ENCODE measurements at places on chromosomes 13 and 19.
A peak's percentile ranks its signal among the peaks of the same experiment; 100 is the strongest.

GRCh38 chr19:16073988-16074387 lies 2.3 kb upstream of the TPM4 start:
- DNase-seq: no peak

DNA sequence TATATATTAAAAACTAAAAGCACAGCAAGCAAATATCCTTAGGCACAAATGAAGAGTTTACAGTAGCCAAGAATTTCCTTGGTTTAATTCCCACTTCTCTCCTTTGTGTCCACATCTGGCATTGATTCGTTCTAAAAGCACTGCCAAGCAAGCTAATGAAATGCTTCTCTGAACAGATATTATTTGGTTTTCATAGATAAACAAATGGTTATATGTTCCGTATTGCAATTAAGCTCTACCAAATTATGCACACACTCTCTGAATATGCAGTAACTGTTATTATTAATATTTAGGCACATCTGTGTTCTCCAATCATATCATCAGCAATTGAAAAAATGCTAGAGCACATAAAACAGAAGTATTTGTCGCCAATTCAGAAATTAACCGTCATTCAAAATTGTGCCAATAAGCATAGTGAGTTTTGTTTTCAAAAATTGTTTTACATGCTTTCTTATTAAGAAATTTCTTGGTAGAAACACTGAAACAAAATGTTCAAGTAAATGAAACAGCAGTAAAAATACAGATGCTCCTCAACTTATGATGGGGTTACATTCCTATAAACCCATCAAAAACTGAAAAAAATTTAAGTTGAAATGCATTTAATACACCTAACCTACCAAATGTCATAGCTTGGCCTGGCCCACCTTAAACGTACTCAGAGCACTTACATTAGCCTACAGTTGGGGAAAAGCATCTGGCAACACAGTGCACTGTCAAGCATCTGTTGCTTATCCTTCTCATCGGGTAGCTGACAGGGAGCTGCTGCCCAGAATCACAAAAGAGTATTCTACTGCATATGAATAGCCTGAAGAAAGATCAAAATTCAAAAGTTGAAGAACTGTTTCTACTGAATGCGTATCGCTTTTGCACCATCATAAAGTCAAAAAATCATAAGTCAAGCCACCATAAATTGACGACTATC lies 2134.7 kb downstream of the PCDH9 start:
- DNase-seq: no peak

DNA sequence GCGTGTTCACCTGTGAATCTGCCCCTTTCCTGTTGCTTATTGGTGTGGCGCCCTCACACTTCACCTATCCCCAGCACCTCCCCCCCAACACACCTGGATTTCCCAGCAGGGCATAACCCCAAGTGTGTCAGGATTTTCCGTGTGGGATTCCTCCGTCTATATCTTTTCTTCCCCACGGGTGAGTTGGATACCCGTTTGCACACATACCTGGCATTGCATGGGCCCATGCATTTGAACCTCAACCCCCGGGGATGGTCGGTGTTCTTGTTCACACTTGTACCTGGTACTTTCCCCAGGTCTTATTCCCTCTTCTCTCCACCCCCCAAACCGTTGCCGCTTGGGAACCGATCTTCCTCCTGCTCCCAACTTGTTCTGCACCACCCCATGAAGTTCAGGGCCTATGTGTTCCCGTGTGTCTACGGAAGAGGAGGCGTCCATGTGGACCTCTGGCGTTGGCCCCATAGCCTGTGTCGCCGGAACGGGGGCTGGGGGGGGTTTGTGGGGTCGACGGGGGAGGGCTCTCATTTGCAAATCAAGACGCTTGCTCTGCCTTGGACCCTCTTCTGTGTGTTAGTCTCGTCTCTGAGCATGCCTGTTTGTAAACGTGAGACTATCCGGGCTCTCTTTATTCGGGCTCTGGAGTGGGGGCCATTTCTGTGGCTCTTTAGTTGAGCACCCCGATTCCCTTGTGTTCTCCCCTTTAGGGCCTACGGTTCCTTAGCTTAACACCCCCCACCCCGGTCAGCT lies 1.7 kb downstream of the PRR12 start:
- no peak for DNase-seq

DNA sequence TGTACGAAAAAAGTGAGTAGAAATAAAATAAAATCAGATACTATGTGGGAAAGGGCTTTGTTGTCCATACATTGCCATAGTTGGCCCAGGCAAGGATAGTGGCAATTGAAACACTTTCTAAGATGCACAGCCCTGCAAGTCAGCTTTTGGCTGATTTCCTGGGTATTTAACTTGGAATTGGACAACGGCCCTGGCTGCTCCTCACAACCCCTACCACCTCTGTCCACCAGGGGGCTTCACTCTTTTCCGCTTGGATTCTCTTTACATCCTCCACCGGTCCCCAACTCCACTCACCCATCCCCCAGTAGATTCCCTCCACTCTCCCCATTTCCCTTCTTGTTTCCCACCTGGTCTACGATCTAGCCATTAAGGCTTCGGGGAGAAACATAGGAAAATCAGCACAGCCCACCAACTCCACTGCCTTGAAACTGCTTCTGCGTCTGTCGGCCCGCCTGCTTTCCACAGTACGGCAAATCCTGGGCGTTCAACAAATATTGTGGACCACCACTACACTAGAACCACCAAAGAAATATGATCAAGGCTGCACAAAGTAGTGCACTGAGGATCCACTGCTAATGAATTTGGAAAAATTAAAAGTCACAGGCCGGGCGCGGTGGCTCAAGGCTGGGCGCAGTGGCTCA lies 48.6 kb upstream of the GTF3A start:
- DNase-seq: peak; percentile 5

- no peak for DNase-seq
Observed at GRCh38 chr19:30001791-30002190, 59.8 kb downstream of the URI1 start.

GRCh38 chr13:84570831-84571230 lies 688.6 kb upstream of the SLITRK1 start:
- no peak for DNase-seq

DNA sequence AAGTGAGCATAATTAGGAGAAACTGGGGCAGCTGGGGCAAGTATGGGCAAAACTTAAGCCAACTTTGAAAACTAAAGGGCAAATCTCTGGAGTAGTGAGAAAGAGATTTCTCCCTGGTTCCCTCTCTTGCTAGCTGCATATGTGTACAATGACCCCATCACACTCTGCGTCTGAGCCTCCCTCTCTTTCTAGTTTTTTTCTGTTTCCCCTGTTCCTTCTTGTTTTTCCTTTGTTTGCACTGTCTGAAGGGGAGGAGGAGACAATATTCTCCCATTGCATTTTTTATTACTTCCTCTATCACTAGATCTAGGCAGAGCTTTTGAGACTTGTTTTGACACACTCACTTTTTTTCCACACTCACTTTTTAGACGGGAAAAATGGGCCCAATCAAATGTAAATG lies 11.2 kb upstream of the CLDN10 start:
- no peak for DNase-seq

GRCh38 chr13:30125422-30126073 lies 181.8 kb downstream of the KATNAL1 start:
- DNase-seq: peak; percentile 2

- peak; percentile 44 for DNase-seq
Observed at GRCh38 chr19:33193865-33194362, at the start of gene LRP3. LRP3 (plus strand) TSS chr19:33194330; CDS start chr19:33194786, 456 bp downstream.

DNA sequence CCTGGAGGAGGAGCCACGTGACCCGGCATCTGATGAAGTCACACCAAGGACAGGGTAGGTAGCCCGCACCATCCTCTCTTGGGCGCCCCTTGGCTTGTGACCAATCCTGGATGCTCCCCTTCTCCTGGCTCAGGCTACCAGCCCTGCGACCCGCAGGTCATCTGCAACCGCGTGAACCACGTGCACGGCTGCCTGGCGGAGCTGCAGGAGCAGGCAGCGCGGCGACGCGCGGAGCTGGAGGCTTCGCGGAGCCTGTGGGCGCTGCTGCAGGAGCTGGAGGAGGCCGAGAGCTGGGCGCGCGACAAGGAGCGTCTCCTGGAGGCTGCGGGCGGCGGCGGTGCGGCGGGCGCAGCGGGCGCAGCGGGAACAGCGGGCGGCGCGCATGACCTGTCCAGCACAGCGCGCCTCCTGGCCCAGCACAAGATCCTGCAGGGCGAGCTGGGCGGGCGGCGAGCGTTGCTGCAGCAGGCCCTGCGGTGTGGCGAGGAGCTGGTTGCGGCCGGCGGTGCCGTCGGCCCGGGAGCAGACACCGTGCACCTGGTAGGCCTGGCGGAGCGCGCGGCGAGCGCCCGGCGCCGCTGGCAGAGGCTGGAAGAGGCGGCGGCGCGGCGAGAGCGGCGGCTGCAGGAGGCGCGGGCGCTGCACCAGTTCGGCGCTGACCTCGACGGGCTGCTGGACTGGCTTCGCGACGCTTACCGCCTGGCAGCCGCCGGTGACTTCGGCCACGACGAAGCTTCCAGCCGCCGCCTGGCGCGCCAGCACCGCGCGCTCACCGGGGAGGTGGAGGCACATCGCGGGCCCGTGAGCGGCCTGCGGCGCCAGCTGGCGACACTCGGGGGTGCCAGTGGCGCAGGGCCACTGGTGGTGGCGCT lies 45.9 kb downstream of the SPTBN4 start:
- peak; percentile 50 for DNase-seq

DNA sequence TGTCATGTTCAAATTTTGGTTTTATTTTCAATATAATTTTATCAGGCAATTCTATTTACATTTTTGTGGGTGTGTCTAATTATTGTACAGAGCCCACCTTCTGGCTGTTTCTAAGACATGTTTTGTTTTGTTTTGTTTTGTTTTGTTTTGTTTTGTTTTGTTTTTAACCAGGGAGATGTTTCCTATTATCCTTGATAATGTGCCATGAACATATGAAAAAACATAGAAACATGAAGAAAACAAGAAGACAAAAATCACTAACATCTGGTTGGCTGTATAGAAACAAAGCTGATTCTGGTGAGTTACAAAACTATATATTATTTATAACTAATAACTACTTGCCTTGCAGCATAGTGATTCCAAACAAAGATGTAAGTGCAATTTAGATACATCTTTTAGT lies 128.1 kb upstream of the TRPC4 start:
- no peak for DNase-seq

GRCh38 chr13:80149736-80150135 lies 191.2 kb downstream of the SPRY2 start:
- no peak for DNase-seq

DNA sequence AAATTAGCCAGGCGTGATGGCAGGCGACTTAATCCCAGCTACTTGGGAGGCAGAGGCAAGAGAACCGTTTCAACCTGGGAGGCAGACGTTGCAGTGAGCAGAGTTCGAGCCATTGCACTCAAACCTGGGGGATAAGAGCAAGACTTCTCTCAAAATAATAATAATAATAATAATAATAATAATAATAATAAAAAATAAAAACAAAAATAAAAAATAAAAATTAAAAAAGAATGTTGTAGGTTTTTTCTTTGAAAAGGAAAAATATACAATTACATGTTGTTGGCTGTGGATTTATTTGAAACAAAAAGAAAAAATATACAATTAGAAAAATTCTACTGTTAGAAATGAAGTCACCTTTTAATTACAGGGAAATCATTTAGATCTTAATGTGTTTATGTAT lies 11.5 kb upstream of the PRODH2 start:
- no peak for DNase-seq

GRCh38 chr19:5994405-5995165 lies 16.6 kb upstream of the RANBP3 start:
- no peak for DNase-seq

- peak; percentile 58 for DNase-seq
Observed at GRCh38 chr13:113275387-113275786, 21.7 kb upstream of the LAMP1 start.
